ENCODE measurements at places on chromosomes 13 and 19.

- no peak for DNase-seq
These were observed 45.8 kb downstream of the CAPN12 start for GRCh38 chr19:38698225-38699026.

DNA sequence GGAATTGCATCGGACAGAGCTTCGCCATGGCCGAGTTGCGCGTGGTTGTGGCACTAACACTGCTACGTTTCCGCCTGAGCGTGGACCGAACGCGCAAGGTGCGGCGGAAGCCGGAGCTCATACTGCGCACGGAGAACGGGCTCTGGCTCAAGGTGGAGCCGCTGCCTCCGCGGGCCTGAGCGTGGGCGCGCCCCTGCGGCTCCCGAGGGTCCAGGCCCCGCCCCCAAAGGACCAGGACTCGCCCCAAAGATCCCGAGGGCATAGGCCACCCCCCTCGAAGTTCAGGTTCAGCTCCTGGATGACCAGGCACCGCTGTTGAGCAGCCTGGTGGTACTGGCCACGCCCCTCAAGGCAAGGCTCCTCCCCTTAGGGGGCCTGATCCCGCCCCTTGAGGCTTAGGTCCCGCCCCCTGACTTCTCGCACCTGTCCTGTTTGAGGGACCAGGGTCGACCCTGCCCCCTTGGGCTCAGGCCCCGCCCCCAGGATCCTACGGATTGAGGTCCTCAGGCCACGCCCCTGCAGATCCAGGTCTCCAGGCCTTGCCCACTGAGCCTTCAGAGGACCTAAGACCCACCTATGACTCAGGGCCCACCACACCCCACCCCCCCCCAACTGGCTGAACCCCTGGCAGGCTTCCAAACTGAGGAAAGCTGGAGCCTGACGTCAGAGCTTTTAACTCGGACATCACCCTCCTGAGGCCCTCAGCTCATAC lies 43.1 kb downstream of the CYP4F22 start:
- no peak for DNase-seq

DNA sequence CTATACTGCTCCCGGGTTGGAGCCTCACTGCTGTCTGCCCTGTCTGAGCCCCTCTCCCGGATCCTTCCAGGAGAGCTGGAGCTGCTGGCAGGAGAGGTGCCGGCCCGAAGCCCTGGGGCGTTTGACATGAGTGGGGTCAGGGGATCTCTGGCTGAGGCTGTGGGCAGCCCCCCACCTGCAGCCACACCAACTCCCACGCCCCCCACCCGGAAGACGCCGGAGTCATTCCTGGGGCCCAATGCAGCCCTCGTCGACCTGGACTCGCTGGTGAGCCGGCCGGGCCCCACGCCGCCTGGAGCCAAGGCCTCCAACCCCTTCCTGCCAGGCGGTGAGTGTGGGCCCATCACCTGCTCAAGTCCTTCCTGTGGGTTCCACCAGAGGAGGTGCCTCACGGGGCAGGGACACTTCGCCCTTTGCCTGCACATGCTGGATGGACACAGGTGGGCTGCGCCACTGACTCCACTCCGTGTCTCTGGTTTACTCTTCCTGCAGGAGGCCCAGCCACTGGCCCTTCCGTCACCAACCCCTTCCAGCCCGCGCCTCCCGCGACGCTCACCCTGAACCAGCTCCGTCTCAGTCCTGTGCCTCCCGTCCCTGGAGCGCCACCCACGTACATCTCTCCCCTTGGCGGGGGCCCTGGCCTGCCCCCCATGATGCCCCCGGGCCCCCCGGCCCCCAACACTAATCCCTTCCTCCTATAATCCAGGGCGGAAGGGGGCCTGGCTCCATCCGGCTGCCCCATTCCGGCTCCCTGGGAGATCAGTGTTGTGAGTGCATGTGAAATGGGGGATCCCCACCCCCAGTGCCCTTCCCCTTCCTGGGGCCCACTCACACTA lies 19.8 kb downstream of the EPN1 start:
- DNase-seq = no peak

DNA sequence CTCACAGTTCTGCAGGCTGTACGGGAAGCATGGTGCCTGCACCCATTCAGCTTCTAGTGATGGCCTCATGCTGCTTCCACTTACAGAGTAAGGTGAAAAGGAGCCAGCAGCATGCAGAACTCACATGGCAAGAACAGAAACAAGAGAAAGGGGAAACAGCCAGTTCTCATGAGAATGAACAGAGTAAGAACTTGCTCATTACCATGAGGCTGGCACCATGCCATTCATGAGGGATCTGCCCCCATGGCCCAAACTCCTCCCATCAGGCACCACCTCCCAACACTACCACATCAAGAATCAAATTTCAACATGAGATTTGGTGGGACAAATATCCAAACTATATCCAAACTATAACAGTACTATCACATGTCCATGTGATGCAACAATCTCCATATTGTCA lies 72.1 kb downstream of the KATNAL1 start:
- no peak for DNase-seq

- DNase-seq = no peak
These were observed 61.8 kb downstream of the IRS2 start for GRCh38 chr13:109724603-109725002.

DNA sequence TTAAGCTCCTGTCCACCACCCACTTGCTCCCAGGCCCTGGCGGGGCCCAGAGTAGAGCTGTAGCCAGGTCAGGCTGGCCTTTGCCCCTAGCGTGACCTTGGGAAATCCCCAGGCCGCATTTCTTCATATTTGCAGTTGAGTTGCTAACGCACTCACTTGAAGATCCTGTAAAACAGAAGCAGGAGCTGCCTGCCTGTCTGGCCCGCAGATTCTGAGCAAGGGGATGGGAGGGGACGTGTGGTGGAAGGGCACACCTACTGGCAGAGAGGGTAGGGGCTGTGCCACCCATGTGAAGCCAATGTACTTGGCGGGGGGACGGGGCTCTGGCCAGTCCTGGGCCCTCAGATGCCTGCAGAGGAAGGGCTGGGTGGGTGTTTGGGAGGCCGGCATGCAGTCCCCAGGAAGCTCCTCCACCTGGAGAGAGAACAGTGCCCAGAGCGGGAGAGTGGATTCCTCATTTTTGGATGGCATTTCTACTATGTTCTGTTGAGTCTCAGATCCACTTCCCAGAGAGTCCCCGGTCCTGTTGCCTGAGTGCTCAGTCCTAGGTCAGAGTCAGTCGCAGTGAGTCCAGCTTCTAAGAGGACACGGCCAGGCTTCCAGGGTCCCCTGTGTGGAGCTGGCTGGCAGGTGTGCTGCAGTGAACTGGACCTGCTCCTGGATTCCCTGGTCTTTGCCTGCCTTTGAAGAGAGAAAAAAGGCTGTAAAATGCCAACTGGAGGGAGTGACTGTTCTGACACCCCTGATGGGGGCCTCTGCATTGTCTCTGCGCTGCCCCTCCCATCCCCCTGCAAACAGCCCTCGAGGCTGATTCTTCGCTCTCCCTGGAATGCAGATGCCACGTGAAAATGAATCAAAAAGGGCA lies 62.9 kb downstream of the GGACT start:
- no peak for DNase-seq

GRCh38 chr19:30223866-30224688 lies 148.1 kb upstream of the ZNF536 start:
- no peak for DNase-seq

- DNase-seq = no peak
These were observed 301.0 kb downstream of the TBC1D4 start for GRCh38 chr13:75180805-75181455.

- DNase-seq = no peak
These were observed 459.8 kb downstream of the FGF14 start for GRCh38 chr13:101942038-101942437.

- no peak for DNase-seq
These were observed 13.5 kb downstream of the ERCC2 start for GRCh38 chr19:45356760-45357444.

DNA sequence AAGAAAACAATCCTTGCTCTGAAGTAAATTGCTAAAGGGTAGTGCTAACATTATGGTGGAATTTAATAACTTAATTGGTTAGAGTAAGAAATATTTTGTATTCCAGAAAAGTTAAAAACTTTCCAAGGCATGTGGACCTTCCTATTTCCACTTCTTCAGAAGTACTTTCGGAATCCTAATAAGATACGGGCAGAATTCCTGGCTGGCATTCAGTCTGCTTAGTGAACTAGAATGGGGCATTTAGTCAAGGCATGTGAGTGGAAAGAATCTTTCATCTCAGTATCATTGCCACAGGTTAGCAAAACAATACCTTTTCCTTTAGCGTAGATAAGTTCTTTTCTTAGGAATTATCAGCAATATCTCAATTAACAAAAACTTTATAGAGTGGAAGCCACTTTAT lies 85.1 kb downstream of the TNFRSF19 start:
- no peak for DNase-seq

DNA sequence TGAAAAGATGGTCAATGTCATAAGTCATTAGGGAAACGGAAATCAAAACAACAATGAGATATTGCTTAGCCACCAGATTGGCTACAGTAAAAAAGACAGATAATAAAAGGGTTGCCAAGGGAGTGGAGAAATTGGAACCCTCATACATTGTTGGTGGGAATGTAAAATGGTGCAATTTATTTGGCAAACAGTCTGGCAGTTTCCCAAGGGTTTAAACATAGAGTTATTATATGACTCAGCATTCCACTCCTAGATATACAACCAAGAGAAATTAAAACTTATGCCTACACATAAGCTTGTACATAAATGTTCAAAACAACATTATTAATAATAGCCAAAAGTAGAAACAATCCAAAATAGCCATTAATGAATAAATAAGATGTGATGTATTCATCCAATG lies 9.9 kb upstream of the ZNF227 start:
- DNase-seq = no peak

GRCh38 chr19:48196933-48197665 lies 26.6 kb downstream of the ZSWIM9 start:
- no peak for DNase-seq

- DNase-seq = no peak
These were observed 111.9 kb downstream of the COL4A2 start for GRCh38 chr13:110418944-110419343.

- DNase-seq = no peak
These were observed 56.4 kb upstream of the MRI1 start for GRCh38 chr19:13707915-13708314.

GRCh38 chr13:101817898-101818297 lies 365.4 kb downstream of the ITGBL1 start:
- no peak for DNase-seq

All from DMS 273 treated with DMSO at 0.1 percent for 48 hours (cell line).